ENCODE measurements at places on chromosomes 12 and 14. TPM values are rescaled to one million over a fixed set of nuclear protein-coding genes. Genes with fewer than 3 reads are reported as not detected.
A peak's percentile ranks its signal among the peaks of the same experiment; 100 is the strongest.

RHOJ gene
- total RNA-seq, result not detected

SLCO1A2 gene
- total RNA-seq, result 0.02 TPM

PIWIL1 gene
- not detected for total RNA-seq

DNA sequence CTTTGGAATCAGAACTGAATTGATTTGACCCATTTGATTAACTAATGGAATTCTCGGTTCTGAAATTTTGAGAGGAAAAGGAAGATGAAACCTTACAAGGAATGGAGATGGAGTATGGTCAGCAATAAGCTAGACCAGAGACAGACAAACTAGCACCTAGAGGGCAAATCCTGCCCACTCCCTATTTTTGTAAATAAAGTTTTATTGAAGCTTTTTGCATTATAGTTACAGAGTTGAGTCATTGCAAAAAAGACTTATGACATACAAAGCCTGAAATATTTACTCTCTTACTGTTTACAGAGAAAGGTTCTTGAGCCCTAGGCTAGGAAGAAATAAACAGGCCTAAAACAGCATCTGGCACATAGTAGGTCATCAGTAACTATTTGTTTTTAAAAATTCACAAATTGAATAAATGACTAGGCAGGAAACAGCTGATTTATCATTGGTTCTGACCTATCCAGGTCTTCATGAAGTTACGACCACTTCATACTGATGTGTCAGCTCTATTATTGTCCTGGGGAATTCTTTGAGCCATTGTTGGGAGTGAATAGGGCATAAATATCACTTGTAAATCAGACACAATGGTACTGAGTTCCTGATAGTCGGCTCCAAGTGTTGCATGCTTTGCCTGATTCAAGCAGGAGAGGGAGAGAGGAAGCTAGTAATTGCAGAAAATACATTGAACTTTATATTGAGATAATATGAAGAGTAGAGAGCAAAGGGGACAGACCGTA lies 14.6 kb upstream of the STAB2 start:
- H3K27ac ChIP-seq, result no peak overlapping the region
- DNase-seq, result no peak
- no peak overlapping the region for H3K4me3 ChIP-seq
- peaks cover 3% of the 10 kb centered on the region for H3K4me1 ChIP-seq
- H3K27me3 ChIP-seq, result peaks cover 58% of the 10 kb centered on the region

DNA sequence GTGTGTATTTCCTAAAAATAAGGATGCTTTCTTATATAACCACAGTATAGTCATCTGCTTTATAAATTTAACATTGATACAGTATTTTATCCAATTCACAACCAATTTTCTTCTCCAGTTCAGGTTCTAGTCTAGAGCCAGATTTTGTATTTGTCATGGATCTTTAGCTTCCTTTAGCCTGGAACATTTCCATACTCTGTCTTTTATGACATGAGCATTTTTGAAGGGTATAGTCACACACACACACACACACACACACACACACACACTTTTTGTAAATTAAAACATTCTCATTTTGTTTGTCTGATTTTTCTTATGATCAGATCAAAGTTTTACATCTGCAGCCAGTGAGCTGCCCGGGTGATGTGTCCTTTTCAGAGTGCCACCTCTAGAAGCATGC lies 25.4 kb downstream of the CGRRF1 start:
- no peak overlapping the region for H3K27ac ChIP-seq
- no peak for DNase-seq
- H3K36me3 ChIP-seq, result peaks cover 5% of the 10 kb centered on the region

GRCh38 chr12:106764738-106765137 lies 9.7 kb upstream of the RIC8B start:
- H3K27ac ChIP-seq, result no peak overlapping the region
- no peak overlapping the region for H3K4me3 ChIP-seq
- H3K4me1 ChIP-seq, result peaks cover 26% of the 10 kb centered on the region
- no peaks in the 10 kb centered on the region for H3K36me3 ChIP-seq
- no peak for DNase-seq

- DNase-seq, result no peak
- H3K4me3 ChIP-seq, result no peak overlapping the region
- no peak overlapping the region for H3K27ac ChIP-seq
- H3K4me1 ChIP-seq, result no peaks in the 10 kb centered on the region
These were observed 35.7 kb downstream of the FOXA1 start for GRCh38 chr14:37559386-37559785.

DNA sequence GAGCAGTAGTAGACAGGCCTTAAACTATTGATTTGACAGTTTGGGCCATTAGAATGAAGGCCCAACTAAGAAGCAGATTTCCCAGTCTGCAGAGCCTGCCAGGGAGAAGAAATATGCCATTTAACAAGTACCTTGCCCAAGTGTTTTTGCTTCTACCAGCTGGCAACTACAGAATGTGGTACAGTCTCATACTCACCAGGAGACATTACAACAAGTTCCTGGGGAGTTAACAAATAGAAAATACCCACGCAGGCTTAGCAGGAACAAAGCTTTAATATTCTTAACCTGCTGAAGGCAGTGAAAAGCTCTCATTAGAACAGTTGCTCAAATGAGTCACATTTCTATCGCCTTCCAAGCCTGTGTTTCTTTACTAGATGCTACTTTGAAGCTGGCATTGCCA lies 241.0 kb downstream of the TMEM117 start:
- no peaks in the 10 kb centered on the region for H3K4me1 ChIP-seq
- no peak for DNase-seq
- H3K27ac ChIP-seq, result no peak overlapping the region
- no peak overlapping the region for H3K4me3 ChIP-seq
- H3K27me3 ChIP-seq, result no peaks in the 10 kb centered on the region

DNA sequence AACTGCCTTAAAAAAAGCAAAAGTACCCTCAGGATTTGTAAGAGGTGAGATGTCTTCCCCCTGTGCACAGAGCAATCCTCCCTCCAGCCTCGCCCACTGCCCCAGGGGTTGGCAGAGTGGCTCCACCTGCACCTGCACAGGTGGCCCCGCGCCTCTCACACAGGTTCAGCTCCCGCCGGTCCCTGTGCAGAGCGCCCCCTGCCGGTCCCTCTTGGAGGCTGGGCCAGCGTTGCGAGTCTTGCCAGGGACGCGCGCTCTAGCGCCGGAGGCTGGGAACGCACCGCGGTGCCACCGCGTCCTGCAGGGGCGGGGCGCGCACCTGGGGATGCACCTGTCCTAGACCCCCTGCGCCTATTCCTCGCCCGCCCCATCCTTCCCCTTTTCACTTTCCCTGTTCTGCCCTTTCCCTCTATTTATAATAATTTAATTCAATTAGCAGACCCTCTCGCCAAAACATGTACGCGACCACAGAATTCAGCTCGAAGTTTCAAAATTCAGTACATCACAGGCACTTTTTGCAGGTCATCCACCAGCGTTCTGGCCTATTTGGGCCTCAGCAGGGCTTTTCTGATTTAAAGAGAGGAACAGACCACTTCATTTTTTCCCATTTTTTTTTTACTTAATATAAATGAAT lies 618.6 kb downstream of the AACS start:
- no peak overlapping the region for H3K4me3 ChIP-seq
- DNase-seq, result peak; percentile 80
- H3K4me1 ChIP-seq, result no peaks in the 10 kb centered on the region
- H3K27me3 ChIP-seq, result no peaks in the 10 kb centered on the region

GRCh38 chr14:77026166-77026929 lies 2.2 kb downstream of the IRF2BPL start:
- DNase-seq, result peak; percentile 66
- peak overlapping the region; percentile 82 for H3K4me3 ChIP-seq
- H3K36me3 ChIP-seq, result peaks cover 35% of the 10 kb centered on the region
- no peaks in the 10 kb centered on the region for H3K27me3 ChIP-seq
- H3K27ac ChIP-seq, result peak overlapping the region; percentile 67

GRCh38 chr14:32980178-32980901 lies 41.7 kb downstream of the NPAS3 start:
- H3K4me1 ChIP-seq, result no peaks in the 10 kb centered on the region
- no peaks in the 10 kb centered on the region for H3K27me3 ChIP-seq
- no peaks in the 10 kb centered on the region for H3K36me3 ChIP-seq
- no peak for DNase-seq

DNA sequence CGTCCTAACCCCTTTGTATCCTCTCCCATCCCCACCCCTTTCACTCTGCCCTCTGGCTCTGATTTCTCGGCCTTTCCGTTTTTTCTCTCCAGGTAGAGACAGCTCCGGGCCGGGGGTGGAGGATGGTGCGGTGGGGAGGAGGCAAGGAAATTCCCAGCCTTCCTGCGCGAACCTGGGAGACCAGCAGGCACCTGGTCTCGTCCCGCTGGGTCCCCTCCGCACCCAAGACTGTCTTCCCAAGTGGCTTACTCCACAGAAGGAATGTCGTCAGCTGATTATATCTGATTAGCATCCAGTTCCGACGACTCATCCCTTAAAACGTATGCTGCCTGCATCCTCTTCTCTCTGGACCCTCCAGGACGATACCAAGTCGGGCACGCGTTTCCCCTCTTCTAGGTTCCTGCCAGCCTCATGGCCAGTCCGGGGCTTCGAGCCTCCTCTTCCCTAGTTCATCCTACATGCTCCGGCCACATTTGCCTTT lies 42.2 kb upstream of the CAPRIN2 start:
- peaks cover 14% of the 10 kb centered on the region for H3K4me1 ChIP-seq
- H3K36me3 ChIP-seq, result no peaks in the 10 kb centered on the region
- H3K27me3 ChIP-seq, result peaks cover 51% of the 10 kb centered on the region
- peak overlapping the region; percentile 70 for H3K4me3 ChIP-seq

GRCh38 chr12:102963796-102964195 lies 6.3 kb downstream of the ASCL1 start:
- peaks cover 23% of the 10 kb centered on the region for H3K4me1 ChIP-seq
- no peak for DNase-seq
- no peak overlapping the region for H3K4me3 ChIP-seq
- peaks cover 91% of the 10 kb centered on the region for H3K27me3 ChIP-seq
- H3K36me3 ChIP-seq, result peaks cover 2% of the 10 kb centered on the region

DNA sequence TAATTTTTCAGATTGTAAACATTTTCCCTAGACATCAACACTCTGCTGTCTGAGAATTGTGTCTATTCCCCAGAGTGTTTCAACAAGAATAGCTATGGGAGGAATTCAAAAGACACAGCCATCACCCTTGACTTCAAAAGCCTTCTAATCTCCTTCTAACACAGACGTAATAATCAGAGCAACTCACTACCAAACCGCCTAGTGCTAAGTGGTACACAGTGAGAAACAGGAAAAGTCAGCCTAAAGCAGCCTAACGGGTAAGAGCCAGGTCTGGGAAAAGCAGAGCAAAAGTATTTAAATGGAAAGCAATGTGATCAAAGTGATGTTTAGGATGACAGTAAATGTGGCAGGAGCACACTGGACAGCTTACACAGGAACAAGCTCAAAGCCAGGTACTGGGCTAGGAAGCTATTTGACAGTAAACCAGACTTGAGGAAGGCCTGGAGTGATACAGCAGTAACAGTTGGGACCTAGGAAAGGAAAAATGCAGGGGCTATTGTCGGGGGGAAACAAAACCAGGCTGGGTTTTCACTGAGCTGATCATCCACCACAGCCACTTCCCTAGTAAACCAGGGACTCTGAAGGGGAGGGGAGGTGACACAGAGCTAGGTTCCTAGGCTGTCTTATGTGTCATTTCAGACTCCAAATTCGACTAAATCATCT lies 29.4 kb downstream of the CORO1C start:
- H3K27ac ChIP-seq, result peak overlapping the region; percentile 35
- H3K4me1 ChIP-seq, result peaks cover 19% of the 10 kb centered on the region
- H3K4me3 ChIP-seq, result no peak overlapping the region
- no peak for DNase-seq

- H3K27me3 ChIP-seq, result no peaks in the 10 kb centered on the region
- H3K4me3 ChIP-seq, result peak overlapping the region; percentile 53
- peaks cover 72% of the 10 kb centered on the region for H3K4me1 ChIP-seq
- H3K36me3 ChIP-seq, result peaks cover 23% of the 10 kb centered on the region
These were observed 71.4 kb upstream of the SRSF5 start for GRCh38 chr14:69695322-69696203.

- H3K4me3 ChIP-seq, result peak within 1 kb of the TSS; percentile 94
- peaks cover 15% of the 10 kb centered on the region for H3K4me1 ChIP-seq
- no peaks in the 10 kb centered on the region for H3K27me3 ChIP-seq
- peaks cover 32% of the 10 kb centered on the region for H3K36me3 ChIP-seq
These were observed at the start of gene PUS1 for GRCh38 chr12:131928711-131929580. PUS1 (plus strand) TSS chr12:131929276; CDS start chr12:131929723, 447 bp downstream.

DNA sequence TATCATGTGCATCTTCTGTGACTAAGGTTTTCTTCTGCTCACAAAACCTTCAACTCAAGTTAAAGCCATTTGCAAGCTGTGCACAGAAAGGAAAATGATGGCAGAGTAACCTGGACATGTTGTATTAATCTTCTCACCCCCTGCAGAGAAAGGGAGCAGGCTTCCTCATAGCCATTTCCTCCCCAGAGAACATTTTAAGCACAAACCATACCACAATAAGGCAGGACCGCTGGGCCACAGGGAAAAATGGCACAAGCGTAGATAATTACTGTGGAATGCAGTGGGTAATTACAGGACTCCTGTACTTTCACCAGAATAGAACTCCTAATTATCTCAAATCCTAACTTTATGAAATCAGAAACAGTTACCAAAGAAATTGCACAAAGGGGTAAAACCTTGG lies 215.7 kb downstream of the KIF21A start:
- no peak for DNase-seq
- H3K27me3 ChIP-seq, result no peaks in the 10 kb centered on the region
- H3K4me1 ChIP-seq, result no peaks in the 10 kb centered on the region
- H3K4me3 ChIP-seq, result no peak overlapping the region
- no peak overlapping the region for H3K27ac ChIP-seq

DNA sequence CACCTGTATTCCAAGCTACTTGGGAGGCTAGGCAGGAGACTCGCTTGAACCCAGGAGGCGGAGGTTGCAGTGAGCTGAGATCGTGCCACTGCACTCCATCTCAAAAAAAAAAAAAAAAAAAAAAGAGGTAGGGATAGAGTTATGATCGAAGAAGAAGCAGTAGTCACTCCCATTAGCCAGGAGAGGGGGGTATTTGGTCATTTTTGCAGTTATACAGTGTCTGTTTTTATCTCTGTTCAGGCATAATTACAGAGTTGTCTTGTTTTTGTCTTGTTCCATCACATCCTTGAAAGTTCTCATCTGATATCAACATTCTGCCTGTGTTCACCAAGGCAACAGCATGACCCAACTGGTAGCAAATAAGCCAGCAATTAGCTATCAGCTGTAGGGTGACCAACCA lies 98.5 kb upstream of the TMPO start:
- no peak for DNase-seq
- H3K4me1 ChIP-seq, result peaks cover 3% of the 10 kb centered on the region
- H3K27ac ChIP-seq, result no peak overlapping the region
- H3K4me3 ChIP-seq, result no peak overlapping the region

DNA sequence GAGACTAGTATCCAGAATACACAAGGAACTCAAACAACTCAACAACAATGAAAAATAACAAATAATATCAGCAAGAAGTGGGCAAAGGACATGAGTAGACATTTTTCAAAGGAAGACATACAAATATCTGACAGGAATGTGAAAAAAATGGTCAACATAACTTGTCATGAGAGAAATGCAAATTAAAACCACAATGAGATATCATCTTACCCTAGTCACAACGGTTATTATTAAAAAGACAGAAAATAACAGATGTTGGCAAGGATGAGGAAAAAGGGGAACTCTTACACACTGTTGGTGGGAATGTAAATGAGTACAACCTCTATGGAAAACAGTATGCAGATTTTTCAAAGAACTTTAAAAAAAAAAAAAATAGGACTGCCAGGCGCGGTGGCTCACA lies 20.4 kb downstream of the VWF start:
- no peak overlapping the region for H3K27ac ChIP-seq
- no peaks in the 10 kb centered on the region for H3K36me3 ChIP-seq
- no peak overlapping the region for H3K4me3 ChIP-seq
- no peak for DNase-seq
- H3K27me3 ChIP-seq, result peaks cover 1% of the 10 kb centered on the region

Measured in activated CD4-positive, alpha-beta T cell treated with anti-CD3 and anti-CD28 coated beads, Interleukin-2, amount 10 ng/mL, durations not matched to agents 24 days and 14 days (primary cell).